ENCODE measurements at places on chromosomes 7 and 10.

- DNase-seq = no peak
Observed at GRCh38 chr7:111080495-111081105, 10.3 kb upstream of the LRRN3 start.

DNA sequence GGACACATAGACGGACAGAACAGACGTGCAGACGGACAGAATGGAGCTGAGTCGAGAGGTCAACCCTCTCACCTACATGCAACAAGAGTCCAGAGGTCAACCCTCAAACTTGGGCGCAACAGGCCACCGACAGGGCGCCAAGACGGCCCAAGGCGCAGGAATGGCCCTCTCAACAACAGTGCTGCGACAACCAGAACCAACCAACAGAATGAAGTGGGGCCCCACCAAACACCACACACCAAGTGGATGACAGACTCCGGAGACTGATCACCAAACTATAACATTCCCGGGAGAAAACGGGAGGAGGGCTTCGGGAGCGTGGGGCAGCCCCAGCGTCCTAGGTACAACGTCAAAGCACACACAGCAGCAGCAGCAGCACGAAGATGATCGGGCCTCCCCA lies 13.4 kb downstream of the INTS1 start:
- DNase-seq = no peak

DNA sequence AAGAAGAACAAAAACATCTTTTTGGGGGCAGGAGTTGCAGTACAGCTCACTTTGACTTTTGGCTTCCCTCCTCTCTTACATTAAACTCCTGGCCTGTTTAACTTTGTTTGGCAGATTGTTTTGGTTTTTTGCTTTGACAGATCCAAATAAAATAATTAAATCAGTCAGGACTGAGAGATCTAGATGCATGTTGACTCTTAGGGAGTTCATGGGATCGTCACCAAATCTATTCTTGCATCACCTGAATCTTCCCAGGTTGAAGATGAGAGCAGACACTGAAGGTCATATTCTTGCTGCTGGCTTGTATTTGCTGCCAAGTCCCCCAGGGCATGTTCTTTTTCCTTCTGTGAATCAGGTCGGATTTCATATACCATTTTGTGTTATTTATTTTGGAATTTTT lies 759.4 kb downstream of the CNTNAP2 start:
- no peak for DNase-seq

DNA sequence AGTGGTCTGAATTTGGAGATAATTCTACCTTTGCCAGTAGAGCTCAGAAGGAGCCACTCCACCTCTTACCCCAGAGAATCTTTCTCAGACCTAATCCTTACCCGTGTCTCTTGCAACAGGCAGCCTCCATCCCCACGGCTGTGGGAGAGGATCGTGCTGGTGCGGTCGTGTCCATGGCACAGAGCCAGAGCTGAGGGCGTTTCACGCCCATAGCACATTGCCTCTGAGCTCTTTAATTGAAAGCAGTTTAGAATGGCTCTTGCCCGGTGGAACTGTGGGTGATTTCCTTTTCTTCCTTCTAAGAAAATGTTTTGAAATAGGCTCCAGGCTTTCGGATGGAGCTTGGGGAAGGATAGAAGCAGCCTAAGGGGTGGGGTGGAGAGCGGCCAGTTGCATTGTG lies 41.5 kb downstream of the PRF1 start:
- no peak for DNase-seq

DNA sequence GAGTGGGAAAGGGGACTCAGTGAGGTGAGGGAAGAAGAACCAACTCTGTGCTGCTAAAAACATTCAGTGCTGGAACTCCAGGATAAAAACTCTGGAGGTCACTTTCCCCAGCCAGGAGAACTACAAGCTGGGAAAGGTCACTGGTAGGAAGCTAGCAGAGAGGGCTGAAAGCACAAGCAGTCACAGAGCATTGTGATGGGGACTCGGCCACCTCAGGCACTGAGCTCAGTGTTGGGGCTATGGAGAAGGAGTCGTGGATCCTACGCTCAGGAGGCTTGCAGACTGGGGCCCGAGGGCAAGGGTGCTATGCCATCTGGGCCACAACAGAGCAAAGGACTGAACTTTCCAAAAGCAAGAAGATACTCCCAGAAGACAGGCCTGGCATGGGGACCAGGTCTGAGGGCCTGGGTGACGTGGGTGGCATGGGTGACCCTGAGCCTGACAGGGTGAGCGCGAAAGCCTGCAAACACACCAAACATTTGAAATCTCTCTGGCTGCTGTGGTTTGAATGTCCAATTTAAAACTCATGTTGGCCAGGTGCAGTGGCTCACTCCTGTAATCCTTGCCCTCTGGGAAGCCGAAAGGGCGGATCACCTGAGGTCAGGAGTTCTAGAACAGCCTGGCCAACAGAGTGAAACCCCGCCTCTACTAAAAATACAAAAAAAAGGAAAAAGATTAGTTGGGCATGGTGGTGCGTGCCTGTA lies 9.8 kb upstream of the ARHGAP19 start:
- no peak for DNase-seq

DNA sequence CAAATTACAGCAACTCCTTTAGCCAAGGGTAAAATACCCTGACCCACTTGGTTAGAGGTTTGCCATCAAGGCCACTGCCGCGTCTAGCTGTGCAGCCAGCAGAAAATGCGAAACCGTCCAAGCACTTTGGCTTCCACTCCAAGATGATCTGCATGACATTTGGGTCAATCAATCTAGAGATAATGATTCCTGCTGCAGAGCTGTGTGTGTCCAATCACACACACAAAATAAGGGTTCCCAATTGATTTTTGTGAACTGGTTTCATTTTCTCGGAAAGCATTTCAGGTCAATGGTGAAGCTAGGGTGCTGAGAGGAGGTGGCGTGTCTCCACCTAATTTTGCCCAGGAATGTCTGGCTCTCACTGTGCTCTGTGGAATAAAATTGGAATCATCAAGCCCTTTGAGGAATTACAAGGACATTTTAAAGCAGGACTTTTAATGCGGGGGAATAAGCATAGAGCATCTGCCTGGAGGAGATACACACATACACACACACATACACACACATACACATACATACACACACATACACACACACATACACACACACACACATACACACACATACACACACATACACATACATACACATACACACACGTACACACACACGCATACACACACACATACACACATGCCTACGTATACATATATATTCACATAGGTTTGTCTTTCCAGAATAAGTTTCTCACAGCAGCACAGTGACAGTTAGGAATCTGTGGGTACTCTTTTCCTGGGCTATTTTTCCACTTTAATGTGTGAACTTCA lies 59.5 kb downstream of the ACADSB start:
- no peak for DNase-seq

DNA sequence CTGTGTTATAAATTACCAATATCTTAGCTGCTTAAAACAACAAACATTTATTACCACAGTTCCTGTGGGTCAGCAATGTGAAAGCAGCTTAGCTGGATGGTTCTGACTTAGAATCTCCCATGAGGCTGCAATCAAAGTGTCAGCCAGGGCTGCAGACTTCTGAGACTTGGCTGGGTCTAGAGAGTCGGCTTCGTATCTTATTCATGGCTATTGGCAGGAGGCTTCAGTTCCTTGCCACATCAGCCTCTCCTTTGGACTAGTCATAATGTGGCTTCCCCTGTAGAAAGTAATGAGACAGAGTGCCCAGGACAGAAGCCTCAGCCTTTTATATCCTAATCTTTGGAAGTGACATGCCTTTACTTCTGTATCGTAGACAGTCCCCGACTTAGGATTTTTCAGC lies 27.3 kb downstream of the RALA start:
- DNase-seq = no peak

Measured in iPS-NIHi11 (cell line).